ENCODE measurements at places on chromosomes 4 and X.
A peak's percentile ranks its signal among the peaks of the same experiment; 100 is the strongest.

DNA sequence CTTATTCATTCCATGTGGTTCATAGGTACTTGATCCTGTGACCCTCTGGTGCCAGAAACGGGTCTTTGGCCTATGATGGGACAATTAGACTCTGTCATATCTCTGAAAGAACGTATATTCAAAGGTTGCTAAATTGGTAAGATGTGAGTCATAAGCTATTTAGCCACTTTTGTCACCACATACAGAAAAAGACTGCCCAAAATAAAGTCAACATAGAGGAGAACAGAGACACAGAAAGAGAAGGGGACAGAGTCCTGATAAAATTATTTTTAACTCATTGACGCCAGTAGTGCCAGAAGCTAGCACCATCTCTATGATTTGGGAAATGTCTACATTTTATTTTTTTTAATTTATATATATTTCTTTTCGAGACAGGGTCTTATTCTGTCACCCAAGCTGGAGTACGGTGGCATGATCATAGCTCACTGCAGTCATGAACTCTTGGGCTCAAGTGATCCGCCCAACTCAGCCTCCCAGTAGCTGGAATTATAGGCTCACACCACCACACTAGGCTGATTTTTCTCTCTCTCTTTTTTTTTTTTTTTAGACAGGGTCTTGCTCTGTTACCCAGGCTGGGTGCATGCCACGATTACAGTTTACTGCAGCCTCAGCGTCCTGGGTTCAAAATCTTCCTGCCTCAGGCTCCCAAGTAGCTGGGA is 92.1 kb upstream of the COX18 start:
- DNase-seq, result no peak
- peaks cover 4% of the 10 kb centered on the region for H3K4me1 ChIP-seq
- no peak overlapping the region for H3K27ac ChIP-seq
- no peak overlapping the region for H3K4me3 ChIP-seq
- H3K27me3 ChIP-seq, result no peaks in the 10 kb centered on the region

GRCh38 chr4:27055221-27055760 is 194.7 kb downstream of the STIM2 start:
- H3K36me3 ChIP-seq, result no peaks in the 10 kb centered on the region

- H3K4me1 ChIP-seq, result no peaks in the 10 kb centered on the region
- DNase-seq, result no peak
- no peaks in the 10 kb centered on the region for H3K27me3 ChIP-seq
- H3K4me3 ChIP-seq, result no peak overlapping the region
Measured at GRCh38 chr4:35511851-35512250, 732.5 kb downstream of the ARAP2 start.

DNA sequence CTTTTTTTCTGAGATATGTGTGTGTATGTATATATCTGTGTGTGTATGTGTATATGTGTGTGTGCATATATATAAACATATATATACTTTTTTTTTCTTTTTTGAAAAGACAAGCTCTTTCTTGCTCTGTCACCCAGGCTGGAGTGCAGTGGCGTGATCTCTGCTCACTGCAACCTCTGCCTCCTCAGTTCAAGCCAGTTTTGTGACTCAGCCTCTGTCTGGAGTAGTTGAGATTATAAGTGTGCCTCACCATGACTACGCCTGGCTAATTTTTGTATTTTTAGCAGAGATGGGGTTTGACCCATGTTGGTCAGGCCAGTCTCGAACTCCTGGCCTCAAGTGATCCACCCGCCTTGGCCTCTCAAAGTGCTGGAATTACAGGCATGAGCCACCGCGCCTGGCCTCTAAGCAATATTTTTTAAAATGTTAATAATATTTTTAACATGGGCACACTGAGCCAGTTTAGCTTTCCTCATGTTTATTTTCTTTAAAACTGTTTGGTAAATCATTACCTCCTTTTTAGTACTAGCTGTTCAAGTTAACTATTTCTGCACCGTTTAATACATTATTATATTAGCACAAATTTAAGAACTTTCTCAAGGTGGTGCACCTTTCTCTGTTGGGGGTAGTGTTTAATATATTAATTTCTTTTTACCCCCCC is 33.3 kb downstream of the BBS12 start:
- H3K4me3 ChIP-seq, result no peak overlapping the region
- no peaks in the 10 kb centered on the region for H3K36me3 ChIP-seq
- no peak overlapping the region for H3K27ac ChIP-seq
- no peaks in the 10 kb centered on the region for H3K27me3 ChIP-seq

DNA sequence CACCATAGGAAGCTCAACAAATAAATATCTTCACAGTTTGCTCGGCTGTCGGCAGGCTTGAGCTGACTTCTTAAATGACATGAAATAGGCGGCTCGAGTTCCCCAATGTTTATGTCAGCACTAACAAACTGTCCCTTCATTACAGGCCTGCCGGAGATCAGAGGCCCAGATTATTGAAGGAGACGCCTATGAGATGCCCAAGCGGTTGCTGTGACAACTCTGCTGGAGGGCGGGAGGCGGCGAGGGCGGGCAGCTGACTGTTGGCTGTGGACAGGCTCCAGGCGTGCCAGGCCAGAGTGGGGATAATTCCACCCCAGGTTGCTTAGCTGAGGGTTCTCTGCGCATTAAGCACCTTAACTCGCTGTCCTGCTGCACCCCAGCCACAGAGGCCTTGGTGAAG is 39.2 kb upstream of the MSX1 start:
- DNase-seq, result peak; percentile 57
- peaks cover 8% of the 10 kb centered on the region for H3K27me3 ChIP-seq
- peaks cover 13% of the 10 kb centered on the region for H3K36me3 ChIP-seq
- H3K27ac ChIP-seq, result no peak overlapping the region
- peak overlapping the region; percentile 25 for H3K4me3 ChIP-seq

GRCh38 chrX:133570549-133570948 is 155.3 kb upstream of the GPC4 start:
- no peaks in the 10 kb centered on the region for H3K27me3 ChIP-seq
- H3K4me3 ChIP-seq, result no peak overlapping the region
- no peaks in the 10 kb centered on the region for H3K36me3 ChIP-seq
- no peaks in the 10 kb centered on the region for H3K4me1 ChIP-seq
- no peak for DNase-seq

DNA sequence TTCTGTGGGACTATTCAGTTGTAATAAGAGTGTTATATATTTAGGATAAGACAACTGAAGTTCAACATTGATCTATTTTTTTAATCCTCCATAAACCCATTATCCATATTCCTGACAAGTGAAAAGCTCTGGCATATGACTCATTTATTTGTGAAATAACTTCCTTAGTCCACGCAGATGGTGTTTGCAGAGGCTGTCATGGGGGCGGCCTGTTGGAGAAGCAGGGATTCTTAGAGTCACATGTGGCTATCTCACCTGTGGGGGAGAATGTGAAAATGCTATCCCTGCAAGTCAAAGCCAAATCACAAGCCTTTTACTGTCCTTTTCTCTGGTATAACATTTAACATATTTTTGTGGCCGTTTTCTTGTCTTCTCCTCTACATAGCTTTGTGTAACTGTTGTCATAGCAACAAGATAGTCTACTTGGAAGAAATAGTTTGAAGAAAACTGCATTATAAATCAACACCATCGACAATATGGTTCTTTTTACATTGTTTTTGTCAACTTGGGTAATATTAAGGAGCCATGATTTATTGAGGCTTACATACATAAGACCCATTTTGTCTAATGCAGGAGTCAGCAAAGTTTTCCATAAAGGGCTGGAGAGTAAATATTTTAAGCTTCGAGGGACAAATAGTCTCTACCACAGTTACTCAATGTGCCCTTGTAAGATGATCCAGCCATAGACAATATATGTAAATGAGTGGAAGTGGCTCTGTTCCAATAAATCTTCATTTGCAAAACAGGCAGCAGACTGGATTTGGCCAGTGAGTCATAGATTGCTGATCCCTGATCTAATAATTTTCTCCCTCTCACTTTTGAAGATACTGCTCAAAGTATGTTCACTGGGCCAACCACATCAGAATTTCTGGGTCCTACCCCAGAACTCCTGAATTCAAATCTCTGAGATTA is 395.0 kb downstream of the DTHD1 start:
- no peak overlapping the region for H3K4me3 ChIP-seq
- no peaks in the 10 kb centered on the region for H3K4me1 ChIP-seq
- H3K27ac ChIP-seq, result no peak overlapping the region

DNA sequence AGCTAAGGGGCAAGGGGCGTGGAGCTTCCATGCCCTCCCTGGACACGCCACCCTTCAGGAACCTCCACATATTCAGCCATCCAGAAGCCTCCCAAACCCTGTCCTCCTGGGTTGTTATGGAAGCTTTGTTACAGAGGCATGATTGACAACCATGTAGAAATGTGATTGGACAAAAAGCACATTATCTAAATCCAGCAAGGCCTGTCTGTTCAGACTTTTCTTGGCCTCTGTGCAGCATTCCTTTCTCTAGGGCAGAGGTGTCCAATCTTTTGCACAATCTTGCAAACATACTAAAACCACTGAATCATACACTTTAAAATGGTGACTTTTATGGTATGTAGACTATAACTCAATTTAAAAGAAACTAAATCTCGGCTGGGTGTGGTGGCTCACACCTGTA is 12.7 kb downstream of the STEEP1 start:
- no peak overlapping the region for H3K4me3 ChIP-seq
- no peak for DNase-seq
- H3K27ac ChIP-seq, result no peak overlapping the region
- H3K4me1 ChIP-seq, result no peaks in the 10 kb centered on the region
- no peaks in the 10 kb centered on the region for H3K27me3 ChIP-seq
- peaks cover 7% of the 10 kb centered on the region for H3K36me3 ChIP-seq

DNA sequence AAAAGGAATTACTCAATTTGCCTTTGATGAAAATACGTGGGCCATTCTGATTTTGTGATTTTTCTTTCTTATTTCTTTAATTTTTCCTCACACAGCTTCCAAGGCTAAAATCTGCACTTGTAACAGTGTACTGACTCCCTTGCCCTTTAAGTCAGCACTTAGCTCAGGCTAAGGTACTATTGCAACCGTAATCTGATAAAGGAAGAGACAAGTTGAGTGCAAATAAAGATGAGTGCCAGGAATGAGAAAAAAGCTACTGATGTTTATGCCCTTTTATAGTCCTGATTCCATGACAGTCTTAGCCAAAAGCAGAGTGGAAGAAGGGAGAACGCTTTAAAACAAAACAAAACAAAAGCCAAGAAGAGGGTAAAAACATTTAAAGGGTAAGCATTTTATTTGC is 6.0 kb downstream of the DMD start:
- no peak overlapping the region for H3K4me3 ChIP-seq
- no peaks in the 10 kb centered on the region for H3K27me3 ChIP-seq
- DNase-seq, result no peak
- no peak overlapping the region for H3K27ac ChIP-seq
- no peaks in the 10 kb centered on the region for H3K36me3 ChIP-seq

- H3K4me1 ChIP-seq, result no peaks in the 10 kb centered on the region
- no peak overlapping the region for H3K4me3 ChIP-seq
- H3K36me3 ChIP-seq, result no peaks in the 10 kb centered on the region
- H3K27me3 ChIP-seq, result peaks cover 4% of the 10 kb centered on the region
- DNase-seq, result no peak
Measured at GRCh38 chr4:8553216-8553615, 27.0 kb upstream of the GPR78 start.

All from neural crest cell (in vitro differentiated cells).